ENCODE measurements at places on chromosomes 12 and 14.

DNA sequence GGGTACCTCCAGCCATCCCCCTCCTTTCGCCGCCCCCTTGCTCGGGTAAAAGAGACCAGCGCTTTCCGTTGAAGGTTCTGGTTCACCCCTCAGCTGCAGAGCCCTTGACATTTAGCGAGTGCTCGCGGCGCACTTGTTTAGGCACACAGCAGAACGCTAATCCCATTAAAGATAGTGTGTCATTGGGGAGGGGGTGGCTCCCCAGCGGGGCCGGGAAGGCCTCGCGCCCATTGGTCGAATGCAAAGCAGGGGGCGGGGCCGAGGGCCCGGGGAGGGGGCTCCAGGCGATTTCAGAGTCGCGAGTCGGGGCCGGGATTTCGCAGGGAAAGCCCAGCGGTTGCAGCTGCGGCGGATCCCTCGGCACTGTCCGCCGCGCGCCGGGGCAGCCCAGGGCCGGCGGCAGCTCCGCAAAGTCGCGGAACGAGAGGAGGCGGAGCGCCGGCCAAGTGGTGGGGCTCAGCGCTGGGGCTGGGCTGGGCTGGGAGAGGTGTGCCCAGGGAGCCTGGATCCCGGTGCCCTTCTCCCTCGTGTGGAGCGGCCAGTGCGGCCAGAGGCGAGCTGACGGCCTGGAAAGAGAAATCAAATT, 122.9 kb downstream of the TSPAN9 start:
- DNase-seq: no peak

DNA sequence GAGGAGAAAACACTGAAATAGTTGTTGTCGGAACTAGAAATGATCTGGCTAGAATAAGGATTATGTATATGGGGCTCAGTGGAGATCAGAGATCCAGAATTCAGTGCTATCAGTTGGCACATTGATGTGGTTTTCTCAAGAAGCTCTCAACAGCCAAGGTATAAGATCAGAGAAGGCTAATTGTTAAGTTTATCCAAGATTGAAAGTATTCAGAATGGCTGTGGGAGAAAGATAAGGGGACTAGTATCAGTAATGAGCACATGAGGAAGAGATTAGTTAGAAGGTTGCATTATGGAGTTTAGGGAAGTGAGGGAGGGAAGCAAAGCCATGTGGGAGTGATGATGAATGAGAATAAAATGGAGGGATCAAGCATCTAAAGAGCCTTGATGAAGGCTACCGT, 128.1 kb upstream of the MIS18BP1 start:
- no peak for DNase-seq

GRCh38 chr12:6914246-6914946, at the start of gene ENO2:
ENO2 (plus strand) TSS chr12:6914580; CDS start chr12:6915833, 1,253 bp downstream.
- DNase-seq: peak; percentile 73

- DNase-seq: no peak
Measured at GRCh38 chr12:108479364-108480070, 35.6 kb upstream of the FICD start.

DNA sequence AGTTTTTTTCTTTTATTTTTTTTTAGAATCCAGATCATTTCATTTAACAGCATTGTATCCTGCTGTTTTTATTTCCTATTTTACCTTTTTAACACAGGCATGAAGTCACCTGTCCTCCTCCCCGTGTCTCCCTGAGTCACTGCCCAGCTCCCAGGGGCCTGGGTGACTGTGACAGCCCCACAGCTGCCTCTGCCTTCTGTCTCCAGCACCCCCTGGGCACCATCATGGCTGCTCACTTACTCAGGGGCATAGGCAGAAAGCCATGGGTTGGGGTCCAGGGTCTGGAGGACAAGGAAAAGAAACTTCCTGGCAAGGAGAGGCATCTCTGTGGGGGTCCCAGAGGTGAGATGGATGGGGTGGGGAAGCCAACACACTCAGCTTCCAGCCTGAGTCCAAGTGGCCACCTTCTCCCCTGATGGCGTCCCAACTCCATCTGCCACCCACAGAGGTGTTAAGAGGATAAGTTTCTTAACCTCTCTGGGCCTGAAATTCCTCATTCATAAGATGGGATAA, 25.3 kb downstream of the TMEM63C start:
- no peak for DNase-seq

GRCh38 chr14:94056579-94057308, 24.3 kb downstream of the DDX24 start:
- DNase-seq: no peak

GRCh38 chr14:101927859-101928258, 36.5 kb upstream of the DYNC1H1 start:
- DNase-seq: no peak

GRCh38 chr12:104155711-104156555, 17.9 kb upstream of the NFYB start:
- no peak for DNase-seq
